IPS DF 6.9 (cell line): ENCODE measurements at places on chromosomes 1 and 21.

DNA sequence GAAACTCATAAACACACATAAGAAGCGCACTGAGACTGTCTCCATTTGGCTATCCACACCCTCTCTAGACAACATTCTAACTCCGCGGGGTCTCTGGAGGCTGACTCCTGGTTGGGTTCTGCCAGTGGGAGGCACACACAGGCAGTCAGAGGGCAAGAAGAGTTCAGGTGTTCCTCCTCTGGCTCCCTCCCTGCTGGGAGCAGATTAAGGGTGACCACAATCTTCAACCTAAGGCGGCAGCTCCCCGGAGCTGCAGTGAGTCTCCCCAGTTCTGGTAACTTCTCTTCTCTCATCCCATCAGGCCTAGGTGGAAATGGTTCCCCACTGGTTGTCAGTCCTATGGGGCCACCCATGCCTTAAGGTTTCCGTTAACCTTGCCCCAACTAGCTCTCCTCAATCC lies 7.4 kb upstream of the TENT5C start:
- no peak for DNase-seq

DNA sequence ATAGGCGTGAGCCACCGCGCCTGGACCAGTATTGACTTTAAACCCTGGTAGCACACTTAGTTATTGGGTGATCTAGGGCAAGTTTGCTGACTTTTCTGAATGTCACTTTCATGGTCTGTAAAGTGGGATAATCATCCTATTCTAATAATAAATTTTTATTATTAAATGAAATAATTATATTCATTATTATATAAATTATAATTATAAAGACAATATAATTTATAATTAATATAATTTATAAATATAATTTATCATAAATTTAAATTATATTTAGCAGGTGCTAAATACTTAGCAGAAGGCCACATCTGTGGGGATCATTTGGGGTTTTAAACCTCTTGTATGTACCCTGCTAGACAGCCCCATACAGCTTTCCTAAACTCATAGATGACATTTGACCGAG lies 59.7 kb downstream of the KANK4 start:
- no peak for DNase-seq

GRCh38 chr1:98839840-98840239 lies 164.8 kb downstream of the PLPPR5 start:
- no peak for DNase-seq

DNA sequence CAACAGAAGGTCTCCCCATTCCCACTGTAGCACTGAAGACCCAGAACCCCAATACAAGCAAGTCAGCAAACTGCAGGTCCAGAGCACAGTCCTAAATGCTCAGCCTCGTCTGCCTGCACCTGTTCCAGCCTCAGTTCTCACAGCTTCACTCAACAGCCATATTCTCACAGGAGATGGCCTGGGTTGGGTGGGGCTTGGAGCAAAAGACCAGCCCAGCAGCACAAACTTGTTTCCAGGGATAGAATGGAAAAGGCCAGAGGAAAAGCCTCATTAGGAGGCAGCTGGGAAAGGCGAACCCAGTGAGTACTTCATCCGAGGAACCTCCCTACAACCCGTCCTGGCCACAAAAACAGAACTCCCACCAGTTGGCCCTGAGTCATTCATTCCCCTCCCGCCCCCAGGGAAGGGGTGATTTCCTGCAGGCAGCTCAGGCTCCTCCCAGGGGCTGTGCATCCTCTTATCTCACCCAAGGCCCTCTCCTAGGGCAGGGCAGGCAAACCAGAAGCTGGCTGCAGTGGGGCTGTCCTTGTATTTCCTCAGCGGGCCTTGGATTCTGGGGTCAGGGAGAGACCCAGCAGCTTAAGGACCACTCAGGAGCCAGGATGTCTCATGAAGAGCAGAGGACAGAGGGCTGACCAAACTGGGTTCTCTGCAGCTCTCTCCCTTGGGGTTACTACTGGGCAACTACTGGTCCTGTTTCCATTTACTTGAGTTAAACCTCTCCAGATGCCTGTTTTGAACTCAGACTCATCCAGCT lies 7.4 kb upstream of the MPL start:
- DNase-seq, result no peak

- peak; percentile 11 for DNase-seq
Observed at GRCh38 chr1:171754353-171754705, 12.5 kb upstream of the VAMP4 start.

- DNase-seq, result no peak
Observed at GRCh38 chr1:220149742-220150141, 55.8 kb downstream of the IARS2 start.

DNA sequence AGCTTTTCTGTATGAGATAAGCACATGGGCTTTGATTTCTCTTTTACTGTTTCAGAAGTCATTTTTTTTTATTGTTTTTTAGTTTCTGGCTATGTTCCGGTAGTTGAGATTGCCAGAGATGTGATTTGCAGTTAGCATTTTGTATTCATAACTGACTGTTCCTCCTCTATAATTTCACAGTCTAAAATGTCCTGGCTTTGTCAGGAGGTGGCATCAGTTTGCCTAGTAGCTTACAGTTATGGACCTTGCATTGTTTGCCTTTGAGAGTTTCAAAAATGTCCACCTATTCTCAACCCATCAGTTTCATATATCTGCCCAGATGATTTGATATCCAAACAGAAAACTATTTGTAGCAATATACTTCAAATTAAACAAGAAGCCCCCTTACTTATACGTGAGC lies 39.5 kb upstream of the ST6GALNAC3 start:
- DNase-seq, result no peak

DNA sequence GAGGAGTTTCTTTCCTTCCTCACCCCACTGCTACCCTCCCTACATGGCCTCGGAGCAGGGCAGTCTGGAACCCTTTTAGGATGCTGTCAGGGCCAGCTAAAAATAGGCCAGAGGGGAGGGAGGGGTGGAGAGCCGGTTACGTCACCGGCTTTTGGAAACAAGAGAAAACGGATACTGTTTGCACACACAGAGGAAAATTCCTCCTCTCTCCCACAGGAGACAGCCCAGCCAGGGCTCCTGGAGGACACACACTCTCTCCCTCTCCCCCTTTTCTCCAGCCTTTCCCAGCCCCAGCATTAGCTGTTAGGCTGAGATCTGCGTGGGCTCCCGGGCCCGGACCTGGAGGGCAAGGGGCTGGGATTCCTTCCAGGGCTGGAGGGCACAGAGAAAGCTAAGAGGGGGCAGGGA lies 20.0 kb upstream of the ALDH4A1 start:
- DNase-seq, result no peak

DNA sequence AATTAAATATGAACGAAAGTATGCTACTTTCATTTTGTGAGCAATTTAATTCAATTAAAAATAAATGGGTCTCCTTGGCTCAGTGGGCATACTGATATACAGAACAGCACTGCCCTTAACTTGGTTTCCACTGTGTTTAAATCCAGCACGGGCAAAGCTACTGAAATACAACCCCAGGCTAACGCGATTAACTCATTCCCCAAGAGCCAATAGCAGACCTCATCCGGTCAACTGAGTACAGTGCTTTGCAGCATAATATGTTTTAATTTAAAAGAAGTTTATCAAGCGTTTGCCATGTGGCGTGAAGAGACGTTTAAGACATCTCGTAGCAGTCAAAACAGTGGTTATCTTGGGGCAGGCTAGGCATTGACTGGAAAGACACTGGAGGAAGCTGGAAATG lies 118.6 kb downstream of the PROX1 start:
- no peak for DNase-seq

DNA sequence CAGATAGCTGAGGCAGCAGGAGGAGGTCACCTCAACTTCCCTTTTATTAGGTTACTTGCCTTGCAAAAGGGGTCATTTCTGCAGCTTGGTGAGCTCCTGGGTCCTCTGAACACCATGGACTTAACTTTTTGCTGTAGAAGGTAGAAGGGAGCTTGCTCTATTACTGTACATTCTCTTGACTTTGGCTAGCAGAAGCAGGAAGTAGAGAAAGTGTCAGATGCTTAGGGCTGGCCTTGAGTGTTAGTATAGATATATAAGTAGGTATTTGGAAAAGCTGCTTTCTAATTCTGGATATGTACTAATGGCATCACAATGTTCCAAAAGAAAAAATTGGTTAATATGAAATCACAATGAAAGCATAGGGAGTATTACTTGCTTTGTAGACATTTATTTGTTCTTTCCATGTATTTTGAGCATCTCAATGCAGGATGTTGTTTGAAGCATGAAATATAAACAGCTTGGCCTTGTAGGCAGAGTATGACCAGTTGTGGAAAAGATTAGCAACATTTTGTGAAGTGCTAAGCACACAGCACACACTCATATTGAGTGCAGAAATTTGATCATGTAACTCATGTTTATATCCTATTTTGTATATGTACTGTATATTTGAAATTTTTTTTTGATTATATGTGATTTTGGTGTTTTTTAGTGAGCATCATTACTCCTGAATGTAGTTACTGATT lies 108.8 kb downstream of the DYRK1A start:
- no peak for DNase-seq

DNA sequence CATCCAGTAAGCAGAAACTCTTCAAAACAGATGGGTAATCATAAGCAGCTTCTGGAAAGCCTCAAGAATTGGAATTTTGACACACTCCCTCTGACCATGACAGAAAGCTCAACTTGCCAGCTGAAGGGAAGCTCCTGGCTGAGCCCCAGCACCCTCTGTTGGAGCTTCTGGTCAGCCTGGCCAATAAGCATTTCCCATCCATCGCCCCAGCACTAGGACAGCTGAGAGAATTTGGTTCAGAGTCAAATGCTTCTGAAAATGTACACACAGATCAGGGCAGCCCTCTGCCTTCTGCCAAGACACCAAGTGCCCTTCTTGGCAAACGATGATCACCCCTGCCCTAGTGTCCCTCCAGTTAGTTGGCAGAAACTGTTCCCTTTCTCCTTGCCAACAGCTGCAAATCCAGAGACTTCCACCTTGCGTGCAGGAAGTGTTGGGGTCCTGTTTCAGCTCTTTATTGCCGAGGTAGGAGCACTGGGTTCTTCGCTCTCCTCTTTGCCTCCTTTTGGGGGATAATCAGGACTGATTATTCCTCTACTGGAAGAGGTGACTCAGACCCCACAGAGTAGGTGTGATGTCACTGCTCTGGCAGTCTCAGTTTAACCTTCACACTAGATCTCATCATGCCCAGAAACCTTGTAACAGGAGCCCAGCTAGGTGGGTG lies 11.9 kb downstream of the PIGV start:
- no peak for DNase-seq

DNA sequence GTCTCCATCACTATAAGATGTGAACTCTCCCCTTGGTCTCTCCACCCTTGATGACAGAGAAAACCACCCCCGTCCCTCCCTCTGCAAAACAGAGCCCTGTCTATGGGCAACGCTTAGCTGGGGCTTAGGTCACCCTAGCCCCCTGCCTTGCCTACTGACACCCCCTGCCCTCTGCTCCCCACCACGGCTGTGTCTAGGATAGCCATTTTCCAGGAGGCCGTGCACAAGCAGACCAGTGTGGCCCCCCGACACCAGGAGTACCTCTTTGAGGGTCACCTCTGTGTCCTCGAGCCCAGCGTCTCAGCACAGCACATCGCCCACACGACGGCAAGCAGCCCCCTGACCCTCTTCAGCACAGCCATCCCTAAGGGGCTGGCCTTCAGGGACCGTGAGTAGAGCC lies 8.5 kb downstream of the IKBKE start:
- no peak for DNase-seq

DNA sequence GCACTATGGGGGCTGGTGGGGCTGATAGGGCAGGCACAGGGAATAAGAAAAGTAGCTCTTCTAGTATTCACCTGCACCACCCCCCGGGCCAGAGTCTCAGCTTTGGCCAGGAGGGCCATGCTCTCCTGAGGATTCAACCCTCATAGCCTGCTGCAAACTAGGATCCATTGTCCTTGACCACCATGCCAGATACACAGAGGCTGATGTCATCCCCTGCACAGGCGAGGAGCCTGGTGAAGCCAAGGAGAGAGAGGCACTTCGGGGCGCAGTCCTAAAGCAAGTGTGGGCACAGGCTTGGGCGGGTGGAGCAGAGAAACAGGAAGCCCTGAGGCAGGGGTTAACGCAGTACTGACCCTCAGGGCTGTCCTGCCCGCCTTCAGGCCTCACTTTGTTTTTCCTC lies 29.5 kb downstream of the TMEM53 start:
- no peak for DNase-seq

DNA sequence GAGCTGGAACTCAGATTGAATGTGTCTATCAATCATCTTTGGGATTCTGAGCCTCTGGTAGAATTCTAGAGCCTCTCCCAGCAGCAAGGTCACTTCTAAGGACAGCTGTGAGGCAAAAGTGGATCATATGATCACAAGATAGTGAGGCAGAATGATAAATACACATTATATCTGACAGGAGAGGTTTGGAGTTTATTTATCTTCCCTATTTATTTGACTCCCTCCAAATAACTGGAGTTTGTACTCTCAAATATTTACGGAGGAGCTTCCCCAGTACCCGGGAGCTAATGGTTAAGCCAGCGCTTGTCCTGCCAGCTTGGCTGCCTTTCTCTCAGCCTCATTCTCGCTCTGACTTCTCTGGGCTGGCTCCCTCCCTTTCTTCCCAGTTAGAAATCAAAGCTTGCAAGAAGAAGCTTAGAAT lies 2.3 kb downstream of the HMGCS2 start:
- no peak for DNase-seq

DNA sequence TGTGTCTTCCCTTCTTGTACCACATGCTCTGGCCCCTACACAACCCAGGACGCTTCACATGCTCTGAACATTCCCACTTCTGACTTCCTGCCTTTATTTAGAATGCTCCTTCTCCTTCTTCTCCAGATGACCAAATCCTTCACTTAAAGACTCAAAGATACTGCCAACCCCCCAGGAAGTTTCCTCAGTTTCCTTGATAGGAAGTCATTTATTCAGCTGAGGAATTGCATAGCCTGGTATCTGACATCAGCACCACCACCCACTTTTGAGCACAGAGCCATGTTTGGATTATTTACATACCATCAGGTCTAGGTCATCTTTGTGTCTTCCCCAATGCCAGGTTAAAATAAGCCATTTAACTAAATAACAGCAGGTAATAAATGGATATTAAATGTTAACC lies 42.4 kb downstream of the GFI1 start:
- DNase-seq, result no peak

- no peak for DNase-seq
Observed at GRCh38 chr21:36169470-36170128, 13.0 kb downstream of the DOP1B start.

DNA sequence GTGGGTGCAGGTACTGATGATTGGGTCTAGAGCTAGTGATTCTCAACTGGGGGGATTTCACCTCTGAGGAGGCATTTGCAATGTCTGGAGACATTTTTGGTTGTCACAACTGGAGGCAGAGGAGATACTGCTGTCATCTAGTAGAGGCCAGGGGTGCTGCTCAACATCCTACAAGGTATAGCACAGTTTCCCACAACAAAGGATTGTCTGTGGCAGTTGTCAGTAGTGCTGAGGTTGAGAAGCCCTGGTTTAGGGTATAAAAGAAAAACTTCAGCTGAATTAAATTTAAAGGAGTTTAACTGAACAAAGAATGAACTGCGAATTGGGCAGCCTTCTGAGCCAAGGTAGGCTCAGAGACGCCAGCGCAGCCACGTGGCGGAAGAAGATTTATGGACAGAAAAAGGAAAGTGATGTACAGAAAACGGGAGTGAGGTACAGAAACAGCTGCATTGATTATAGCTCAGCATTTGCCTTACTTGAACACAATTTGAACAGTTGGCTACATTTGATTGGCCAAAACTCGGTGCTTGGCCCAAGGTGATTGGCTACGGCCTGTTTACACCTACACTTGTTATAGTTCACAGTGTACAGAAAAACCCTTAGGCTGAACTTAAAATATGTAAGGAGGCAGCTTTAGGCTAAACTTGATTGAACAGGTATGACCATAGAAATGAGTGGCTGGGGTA lies 40.4 kb downstream of the MPZL1 start:
- no peak for DNase-seq
